Foreskin keratinocyte (primary cell): ENCODE measurements at places on chromosomes 2 and 18. TPM values are rescaled to one million over a fixed set of nuclear protein-coding genes. Genes with fewer than 3 reads are reported as not detected.

DNA sequence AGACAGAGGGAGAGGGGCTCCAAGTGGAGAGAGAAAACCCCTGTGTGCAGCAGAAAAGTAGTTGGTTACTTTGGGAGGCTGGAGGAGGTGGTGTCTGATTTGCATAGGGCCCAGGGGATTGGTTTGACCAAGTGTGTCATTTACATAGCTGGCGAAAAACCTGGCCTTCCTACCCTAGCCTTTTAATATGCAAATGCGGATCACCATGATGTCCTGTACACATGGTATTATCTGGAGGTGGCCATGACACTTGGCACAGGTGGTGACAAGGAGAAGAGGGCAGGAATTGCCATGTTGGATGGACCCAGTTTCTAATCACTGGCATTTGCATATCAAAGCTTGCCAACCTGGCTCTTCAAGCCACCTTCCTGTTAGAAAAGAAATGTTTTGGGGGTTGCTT is 120.8 kb upstream of the CHAC2 start:
- DNase-seq = no peak

GRCh38 chr18:6543330-6543908 is 128.7 kb upstream of the L3MBTL4 start:
- no peak for DNase-seq

DNA sequence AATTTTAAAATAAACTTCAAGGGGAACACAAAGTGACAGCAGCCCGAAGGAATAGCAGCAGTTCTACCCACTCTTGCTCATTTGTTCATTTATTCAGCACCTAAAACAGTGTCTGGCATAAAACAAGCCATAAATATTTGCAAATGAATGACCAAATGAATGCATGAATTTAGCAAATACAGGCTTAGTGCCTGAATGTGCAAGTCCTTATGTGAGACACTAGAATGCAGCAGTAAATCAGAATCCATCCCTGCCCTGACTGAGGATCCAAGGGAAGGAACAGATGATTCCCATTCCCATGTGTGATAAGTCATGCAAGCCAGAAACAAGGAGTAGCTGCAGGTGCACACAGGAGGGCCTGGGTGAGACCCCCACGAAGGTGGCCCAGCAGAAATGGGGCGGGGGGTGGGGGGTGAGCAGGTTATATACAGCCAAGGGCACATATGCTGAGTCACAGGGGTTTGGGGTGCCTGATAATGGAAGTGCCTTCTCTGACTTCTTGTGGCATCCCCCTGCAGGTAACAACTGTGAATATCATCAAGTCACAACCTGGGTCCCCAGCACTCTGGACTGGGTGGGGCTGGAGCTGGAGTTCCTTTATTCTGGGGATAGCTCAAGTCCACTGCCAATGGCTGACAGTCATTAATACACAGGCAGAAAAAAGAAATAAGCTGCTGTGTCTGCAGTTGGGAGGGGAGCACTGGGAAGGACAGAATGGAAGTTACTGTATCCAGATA is 311.9 kb downstream of the TXNL1 start:
- no peak for DNase-seq

Gene DGUOK
- total RNA-seq = 87.6 and 89.1 TPM in 2 replicates

DNA sequence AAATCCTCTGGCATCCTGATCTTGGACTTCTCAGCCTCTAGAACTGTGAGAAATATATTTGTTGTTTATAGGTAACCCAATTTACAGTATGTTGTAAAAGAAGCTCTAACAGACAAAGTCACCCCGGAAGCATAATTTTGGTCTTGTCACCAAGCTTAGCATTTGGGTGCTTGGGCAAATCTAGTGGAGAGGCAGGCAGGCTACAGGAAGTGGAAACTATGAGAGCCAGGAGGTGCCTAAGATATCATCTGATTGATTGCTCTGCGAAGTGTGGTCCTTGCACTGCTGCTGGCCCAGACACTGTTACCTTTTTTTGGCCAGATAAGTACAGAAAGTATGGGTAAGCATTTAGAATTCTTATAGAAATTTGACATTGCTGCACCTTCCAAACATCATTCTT is 102.9 kb downstream of the CDC42EP3 start:
- DNase-seq = no peak

Gene ANO7
- 0.24 and 0.46 TPM in 2 replicates for total RNA-seq

DNA sequence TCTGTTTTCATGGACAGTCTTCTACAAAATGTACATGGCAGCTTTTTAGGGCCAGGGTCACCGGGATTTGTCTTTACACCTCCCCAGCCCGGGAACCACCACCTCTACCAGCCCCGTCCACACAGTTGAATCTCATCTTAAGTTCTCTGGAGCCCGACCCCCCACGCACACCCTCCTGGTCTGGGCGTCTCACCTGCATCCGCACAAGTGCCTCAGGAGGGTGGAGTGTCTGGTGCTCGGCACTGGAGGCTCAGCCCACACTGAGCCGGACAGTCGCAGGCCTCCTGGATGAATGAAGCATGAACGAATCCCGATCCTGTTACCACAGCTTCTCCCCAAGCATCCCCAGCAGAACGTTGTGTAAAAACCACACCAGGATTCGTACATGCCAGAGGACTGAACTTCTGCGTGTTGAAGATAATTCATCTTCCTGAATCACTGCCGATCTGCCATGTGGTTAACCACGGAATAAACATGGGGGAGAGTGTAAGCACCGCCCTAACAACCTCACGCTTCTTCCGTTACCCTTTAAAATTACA is 162.0 kb downstream of the RTP5 start:
- DNase-seq = peak; percentile 18

GRCh38 chr2:194999771-195000170 is 657.3 kb upstream of the SLC39A10 start:
- no peak for DNase-seq

Gene RNASEH1
- total RNA-seq = 32.0 and 32.8 TPM in 2 replicates

Gene MC5R
- not detected in 2 replicates for total RNA-seq

DNA sequence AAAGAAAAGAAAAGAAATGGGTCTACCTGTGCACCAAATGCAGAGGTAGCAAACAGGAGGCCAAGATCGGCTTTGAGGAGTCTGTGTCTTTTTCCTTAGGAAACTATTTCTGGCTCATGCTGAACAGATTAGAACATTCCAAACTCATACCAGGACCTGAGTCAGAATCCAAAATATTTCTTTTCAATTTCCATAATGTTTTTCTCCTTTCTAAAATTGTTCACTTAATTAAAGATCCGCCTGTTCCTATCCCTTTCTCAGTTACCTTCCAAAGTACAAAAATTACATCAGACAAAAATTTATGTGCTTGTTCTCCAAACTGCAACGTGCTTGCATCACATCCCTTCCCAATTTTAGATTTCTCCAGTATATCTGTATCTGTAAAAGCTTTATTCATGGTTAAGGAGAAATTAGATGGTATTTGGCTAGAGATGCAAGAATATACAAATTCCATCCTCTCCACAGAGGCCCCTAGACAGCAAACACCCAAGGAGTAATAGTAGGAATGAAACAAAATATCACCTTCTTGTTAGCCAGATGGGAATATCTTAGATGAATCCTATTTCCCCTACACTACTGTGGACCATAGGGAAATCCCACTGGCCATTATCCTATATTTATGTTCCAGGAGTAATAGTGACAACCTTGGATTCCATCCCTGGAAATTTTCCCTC is 130.6 kb downstream of the LNPK start:
- no peak for DNase-seq

Gene GPR39
- 10.5 and 11.3 TPM in 2 replicates for total RNA-seq

Gene DTNA
- total RNA-seq = 0.25 and 0.48 TPM in 2 replicates

DNA sequence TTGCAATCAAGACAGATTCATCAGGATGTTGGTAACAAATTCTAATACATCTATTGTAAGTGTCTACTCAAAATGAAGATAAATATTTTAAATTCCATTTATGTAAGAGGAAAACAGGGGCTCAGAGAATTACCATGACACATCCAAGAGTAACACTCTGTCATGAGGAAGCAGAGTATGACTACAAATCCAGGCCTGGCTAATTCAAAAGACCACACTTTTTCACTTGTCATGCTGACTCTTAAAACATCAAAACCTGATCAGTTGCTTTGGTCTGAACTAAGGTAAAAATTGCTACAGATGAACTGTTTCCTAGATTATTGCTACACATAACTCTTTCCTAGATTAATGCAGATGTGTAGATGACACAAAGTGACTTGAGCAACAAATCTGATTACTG is 880.6 kb downstream of the TSN start:
- DNase-seq = peak; percentile 56

Gene TUBA3D
- total RNA-seq = not detected in 2 replicates

GRCh38 chr18:26307161-26307773 is 81.0 kb downstream of the TAF4B start:
- peak; percentile 51 for DNase-seq

GRCh38 chr2:65277118-65277517 is 49.5 kb downstream of the ACTR2 start:
- no peak for DNase-seq

Gene CHRNG
- total RNA-seq = not detected in 2 replicates

Gene PDE1A
- 0.03 and 0.07 TPM in 2 replicates for total RNA-seq

GRCh38 chr2:9377461-9378097 is 45.7 kb downstream of the ITGB1BP1 start:
- DNase-seq = no peak

Gene ATP6V1B1
- not detected in 2 replicates for total RNA-seq

Gene USP40
- 35.8 and 46.1 TPM in 2 replicates for total RNA-seq

DNA sequence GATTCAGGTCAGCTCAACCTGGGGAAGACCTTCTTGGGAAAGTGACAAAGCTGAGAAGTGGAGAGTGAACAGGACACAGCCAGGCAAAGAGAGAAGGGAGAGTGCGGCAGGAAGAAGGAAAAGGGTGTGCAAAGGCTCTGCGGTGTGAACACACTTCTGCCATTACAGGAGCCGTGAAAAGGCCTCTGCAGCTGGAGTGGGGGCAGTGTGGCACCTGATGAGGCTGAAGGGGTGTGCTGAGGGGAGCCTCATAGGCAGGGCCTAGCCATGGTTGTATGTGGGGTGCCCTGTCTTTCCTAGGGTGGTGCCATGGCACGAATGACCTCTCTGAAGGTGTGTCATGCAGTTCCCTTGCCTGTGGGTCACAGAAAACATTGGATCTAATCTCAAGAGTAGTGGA is 347.6 kb downstream of the CYRIA start:
- no peak for DNase-seq

Gene OR6B2
- not detected in 2 replicates for total RNA-seq

DNA sequence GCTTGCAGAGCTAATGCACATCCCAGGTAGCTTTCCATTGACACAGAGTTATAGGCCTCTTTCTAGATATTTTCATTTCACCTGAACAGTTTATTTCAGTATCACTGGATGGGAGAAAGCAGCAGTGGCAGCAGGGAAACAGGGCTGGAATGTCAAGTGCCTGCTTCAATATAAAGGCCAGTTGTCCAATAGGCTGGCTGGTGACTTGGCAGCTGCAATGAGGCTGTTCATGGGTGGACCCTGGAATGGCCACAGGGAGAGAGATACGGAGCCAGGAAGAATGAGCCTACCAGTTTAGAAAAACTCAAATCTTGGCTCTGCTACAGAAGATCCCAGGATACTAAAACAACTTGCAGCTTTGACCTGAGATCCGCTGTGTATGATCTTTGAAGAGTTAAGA is 185.0 kb downstream of the BCL11A start:
- DNase-seq = no peak

Gene XIRP2
- total RNA-seq = not detected in 2 replicates

- no peak for DNase-seq
These were observed 855.8 kb upstream of the FANCL start for GRCh38 chr2:59096973-59097372.

- DNase-seq = no peak
These were observed 349.1 kb upstream of the ACVR2A start for GRCh38 chr2:147495734-147496133.

DNA sequence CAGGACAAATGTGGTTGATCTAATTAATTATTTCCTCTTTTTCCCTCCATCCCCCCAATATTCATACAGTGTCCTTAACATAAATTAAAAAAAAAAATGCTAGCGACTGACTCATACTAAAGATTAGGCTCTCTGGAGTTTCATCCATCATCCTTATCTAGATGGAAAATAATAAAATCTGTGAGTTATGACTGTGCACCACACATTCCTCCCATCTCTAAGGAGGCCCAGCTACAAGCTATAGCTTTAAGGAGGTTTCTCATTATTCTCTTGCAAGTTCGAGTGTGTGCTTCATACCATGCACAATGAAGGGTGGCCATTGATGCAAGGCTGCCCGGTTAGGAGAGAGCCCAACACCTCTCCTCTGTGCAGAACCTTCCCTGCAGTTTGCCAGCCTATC is 77.3 kb downstream of the XDH start:
- peak; percentile 51 for DNase-seq

Gene FAM228B
- total RNA-seq = 1.6 and 3.2 TPM in 2 replicates

- no peak for DNase-seq
These were observed 136.3 kb upstream of the SLC39A10 start for GRCh38 chr2:195520671-195521155.

- DNase-seq = peak; percentile 21
These were observed 61.7 kb downstream of the SMAD2 start for GRCh38 chr18:47868744-47869143.

- no peak for DNase-seq
These were observed 12.9 kb upstream of the SLC66A3 start for GRCh38 chr2:11142330-11142729.

Gene TBR1
- not detected in 2 replicates for total RNA-seq

DNA sequence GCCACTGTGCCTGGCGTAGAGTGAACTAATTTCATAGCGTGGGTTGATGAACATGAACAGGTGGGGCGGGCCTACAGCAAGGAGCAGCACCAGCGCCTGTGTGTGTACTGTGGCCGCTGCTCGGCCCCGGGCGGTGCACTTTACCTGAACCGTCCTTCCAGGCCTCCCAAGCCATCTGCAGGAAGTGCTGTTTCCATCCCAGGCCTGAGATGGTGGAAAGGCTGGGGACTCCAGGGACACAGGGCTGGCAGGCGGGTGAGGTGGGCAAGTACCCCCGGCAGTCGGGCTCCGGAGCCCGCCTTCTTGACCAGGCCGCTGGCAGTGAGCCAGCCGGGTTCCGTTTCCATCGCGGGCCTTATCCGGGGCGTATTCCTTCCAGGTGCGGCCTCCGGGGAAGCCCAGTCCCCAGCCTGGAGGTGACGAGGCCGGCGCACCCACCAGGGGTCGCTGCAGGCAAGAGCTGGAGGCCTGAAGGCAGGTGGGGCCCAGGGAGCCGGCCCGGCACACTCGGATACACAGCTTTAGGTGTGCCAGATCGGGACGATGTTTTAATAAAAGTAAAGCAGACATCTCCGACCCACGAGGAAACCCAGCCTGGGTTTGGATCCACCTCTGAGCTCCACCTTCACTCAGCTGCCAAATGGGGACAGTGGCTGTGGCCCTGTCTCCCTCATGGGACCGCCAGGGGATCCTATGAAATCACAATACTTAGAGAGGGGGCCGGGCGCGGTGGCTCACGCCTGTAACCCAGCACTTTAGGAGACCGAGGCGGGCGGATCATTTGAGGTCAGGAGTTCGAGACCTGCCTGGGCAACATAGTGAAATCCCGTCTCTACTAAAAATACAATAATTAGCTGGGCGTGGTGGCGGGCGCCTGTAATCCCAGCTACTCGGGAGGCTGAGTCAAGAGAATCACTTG is 22.7 kb upstream of the PDIA6 start:
- DNase-seq = no peak

DNA sequence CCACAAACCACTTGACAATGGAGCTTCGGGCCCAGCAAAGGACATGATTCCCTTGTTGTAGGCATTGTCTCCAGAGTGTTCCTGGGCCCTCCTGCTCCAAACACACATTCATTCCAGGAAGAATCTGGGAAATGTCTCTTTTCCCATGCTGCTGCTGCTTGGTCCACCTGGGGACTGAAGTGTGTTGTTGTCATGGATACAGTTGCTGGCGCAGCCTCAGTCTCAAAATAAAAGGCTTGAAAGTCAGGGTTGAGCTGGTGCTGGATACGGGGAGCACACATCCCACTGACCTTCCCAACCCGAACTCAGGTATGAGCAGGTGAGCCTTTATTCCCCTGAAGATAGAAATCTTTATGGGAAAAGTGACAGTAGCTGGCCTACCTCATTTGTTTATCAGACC is 30.6 kb upstream of the SPP2 start:
- DNase-seq = no peak

GRCh38 chr2:38091760-38092159 is 15.8 kb upstream of the CYP1B1 start:
- DNase-seq = no peak
